ENCODE measurements at places on chromosomes 1 and 21.

DNA sequence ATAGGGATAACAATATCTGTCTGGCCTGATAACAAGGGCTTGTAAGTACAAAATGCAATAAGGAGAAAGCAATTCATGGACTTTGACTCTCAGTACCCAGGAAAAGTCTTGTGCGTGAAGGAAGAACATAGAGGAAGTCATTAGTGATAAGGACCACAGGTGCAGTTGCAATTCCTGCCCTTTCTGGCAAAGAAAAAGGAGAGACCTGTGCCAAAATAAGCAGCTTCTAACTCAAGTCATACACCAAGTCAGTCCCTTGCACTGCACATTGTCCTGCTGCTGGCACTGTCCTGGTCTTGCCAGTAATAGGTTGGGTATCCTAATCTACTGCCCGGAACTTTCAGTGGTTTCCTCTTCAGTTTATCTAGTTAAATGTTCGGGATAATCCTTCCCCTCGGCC, 14.8 kb upstream of the SOD1 start:
- no peak for DNase-seq

DNA sequence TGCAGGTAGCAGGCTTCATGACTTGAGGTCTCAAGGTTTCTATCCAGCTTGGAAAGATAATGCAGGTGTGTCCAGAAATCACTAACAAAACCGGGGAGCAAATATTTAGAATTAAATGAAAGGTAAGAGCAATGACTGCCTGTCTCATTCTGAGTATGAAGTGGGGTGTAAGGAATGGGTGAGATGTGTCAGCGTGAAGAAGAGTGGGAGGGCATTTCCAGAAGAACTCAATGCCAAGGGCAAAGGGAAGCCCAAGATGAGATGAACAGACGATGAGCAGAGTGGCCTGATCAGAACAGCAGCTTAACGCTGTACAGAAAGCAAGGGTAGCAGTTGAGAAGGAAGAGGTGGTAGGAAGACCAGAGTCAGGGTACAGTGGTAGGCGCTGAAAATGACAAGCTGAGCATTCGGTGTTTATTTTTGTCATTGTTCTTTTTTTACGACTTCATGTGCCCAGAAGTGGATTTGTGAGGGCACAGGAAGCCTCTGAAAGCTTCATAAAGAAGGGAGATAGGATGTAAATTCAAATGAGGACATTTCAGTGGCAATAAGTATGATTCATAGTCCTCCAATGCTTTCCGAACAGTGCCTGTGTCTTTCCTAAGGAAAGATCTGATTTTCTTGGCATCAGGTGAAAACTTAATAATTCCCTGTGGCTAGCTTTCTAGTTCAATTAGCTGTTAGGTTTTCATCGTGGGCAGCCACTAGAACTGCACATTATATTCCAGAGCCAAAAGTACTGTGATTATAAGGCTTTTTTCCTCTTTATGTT, 190.5 kb downstream of the APP start:
- no peak for DNase-seq

DNA sequence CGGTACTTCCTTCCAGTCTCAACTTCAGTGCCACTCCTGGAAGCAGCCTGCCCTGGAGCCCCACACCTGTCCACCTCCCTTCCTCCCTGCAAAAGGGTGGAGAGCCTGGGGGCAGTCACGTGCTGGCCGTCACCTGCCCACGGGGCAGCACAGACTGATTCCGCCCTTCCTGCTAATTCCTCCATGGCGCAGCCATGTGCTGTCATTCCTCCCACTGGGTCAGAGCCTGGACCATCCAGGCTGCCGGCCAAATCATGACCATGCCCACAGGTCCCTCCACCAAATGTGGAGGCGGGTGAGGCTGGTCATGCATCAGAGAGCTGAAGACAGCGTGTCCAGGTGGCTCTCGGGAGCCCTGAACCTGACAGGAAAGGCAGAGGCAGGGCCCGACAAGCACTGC, 24.4 kb upstream of the GPR153 start:
- DNase-seq: no peak

- no peak for DNase-seq
Measured at GRCh38 chr1:61670445-61670844, 54.5 kb downstream of the TM2D1 start.

DNA sequence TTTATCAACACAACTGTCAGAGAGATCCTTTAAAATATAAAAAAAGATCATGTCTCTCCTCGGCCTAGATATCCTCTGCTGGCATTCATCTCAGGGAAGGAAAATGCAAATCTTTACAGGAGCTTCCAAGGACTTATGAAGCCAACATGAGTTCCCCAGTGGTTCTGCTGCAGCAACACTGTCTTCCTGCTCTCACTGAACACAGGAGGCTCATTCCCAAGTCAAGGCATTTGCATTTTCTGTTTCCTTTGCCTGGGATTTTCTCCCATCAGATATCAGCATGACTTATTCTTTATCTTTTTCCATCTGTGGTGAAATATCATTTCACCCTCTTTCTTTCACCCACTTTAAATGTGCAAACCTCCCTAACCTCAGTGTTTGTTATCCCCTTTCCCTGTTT, 513.8 kb upstream of the ZP4 start:
- DNase-seq: no peak

- no peak for DNase-seq
Measured at GRCh38 chr21:35406635-35407034, 357.5 kb upstream of the RUNX1 start.

DNA sequence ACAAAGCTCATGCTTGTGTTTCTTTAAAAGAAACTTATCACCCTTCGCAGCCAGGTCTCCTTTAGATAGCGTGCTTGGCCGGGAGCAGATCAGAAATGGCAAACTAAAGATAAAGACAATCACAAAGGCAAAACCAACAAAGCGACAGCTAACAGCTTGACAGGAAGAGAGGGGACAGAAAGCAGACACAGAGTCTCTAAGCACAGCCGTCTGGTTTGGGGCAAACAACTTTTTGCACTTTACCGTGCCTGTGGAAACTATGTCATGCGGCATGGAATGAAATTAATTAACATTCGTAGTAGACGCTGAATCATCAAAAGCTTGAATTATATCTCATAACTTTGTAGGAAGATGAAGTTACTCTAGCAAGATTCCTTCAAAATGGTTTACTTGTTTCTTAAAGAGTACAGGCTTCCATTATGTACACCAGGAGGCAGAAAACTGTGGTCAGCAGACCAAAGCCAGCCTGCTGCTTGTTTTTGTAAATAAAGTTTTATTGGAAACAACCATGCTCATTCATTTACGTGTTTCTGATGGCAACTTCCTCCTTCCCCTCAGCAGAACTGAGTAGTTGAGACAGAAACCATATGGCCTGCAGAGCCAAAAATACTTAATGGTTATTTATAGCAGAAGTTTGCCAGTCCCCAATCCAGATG, 183.2 kb downstream of the KIF26B start:
- no peak for DNase-seq

DNA sequence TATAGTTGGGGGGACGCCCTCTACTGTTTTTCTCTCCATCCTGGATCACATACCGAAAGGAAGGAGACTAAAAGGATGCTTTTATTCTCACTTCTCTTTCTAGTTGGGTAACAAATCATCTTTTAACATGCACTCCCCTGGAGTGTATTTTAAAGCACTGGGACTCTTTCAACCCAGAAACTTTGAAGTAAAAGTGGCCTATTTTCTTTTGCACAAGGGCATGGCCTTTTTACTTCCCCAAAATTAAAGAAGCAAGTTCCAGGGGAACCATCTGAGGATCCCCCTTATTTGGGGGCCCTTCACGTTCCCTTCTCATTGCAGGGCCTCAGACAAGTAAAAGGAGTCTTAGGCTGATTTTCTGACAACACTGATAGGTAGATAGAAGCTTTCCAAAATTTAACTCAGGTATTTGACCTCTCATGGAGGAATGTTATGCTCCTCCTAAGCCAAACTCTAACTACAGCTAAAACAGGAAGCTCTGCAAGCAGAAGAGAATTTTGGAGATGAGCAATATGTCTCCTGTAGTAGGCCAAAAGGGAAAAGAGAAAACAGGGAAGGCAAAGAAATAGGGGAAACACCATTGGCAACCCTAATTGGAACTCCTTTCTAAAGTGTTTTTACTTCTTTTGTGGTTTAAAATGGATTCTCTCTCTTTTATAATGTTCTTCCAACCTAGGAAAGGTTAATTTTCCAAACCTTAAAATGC, 8.9 kb upstream of the CD46 start:
- no peak for DNase-seq

GRCh38 chr1:156691191-156691590, 14.0 kb upstream of the NES start:
- DNase-seq: no peak

Data from activated naive CD4-positive, alpha-beta T cell treated with anti-CD3 and anti-CD28 coated beads, Interleukin-2, amount 10 ng/mL, durations not matched to agents 7 days and 5 days (primary cell).